ENCODE measurements at places on chromosomes 12 and 14.

DNA sequence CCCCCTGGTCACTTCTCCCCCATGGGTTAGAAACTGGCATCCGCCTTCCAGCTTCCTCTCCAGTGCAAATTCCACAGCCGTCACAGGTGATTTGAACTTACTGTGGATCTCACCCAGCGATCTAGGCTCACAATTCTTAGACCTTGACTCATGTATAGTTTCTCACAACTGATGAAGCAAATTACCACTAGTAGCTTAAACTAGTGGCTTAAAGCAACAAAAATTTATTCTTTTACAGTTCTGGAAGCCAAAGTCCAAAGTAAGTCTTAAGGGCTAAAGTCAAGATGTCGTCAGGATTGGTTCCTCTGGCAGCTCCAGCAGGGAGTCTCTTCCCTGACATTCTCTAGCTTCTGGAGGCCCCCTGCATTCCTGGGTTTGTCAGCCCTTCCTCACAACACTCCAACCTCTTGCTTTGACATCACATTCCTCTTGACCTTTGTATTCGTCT lies 117.4 kb downstream of the KTN1 start:
- DNase-seq = no peak

DNA sequence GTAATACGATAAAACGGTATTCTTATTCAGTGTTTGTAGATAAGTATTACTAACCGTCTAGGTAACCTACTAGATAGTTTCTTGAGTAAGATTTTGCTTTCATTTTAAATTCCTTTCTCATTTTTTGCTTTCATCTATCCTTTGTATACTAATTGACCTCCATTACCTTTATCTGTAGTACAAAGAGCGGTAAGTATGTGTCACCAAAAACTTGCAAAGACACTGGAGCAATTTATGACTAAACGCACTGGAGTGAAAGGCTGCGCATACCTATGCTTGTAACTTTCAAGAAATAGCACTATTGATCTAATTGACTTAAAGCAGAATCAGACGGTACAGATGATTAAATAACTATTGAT lies 1.7 kb downstream of the ARHGAP5 start:
- no peak for DNase-seq

DNA sequence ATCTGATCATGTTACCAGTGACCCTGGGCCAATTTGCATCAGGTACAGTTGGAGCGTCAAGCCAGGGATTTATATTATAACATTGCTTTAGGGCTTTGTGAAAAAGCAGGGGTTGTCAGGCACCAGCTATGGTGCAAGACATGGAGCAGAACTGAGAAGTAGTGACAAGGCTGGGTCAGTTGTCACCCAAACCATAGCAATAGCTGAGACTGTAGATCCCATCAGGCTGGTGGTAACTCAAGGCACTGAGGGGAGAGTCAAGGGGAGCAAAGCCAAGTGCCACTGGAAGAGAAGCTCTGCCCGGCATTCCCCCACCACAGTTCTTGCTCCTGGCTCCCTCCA lies 16.9 kb downstream of the BCL2L14 start:
- no peak for DNase-seq

GRCh38 chr12:89991807-89992590 lies 283.4 kb upstream of the ATP2B1 start:
- no peak for DNase-seq

- DNase-seq = no peak
Observed at GRCh38 chr14:42110167-42110566, 503.5 kb downstream of the LRFN5 start.

DNA sequence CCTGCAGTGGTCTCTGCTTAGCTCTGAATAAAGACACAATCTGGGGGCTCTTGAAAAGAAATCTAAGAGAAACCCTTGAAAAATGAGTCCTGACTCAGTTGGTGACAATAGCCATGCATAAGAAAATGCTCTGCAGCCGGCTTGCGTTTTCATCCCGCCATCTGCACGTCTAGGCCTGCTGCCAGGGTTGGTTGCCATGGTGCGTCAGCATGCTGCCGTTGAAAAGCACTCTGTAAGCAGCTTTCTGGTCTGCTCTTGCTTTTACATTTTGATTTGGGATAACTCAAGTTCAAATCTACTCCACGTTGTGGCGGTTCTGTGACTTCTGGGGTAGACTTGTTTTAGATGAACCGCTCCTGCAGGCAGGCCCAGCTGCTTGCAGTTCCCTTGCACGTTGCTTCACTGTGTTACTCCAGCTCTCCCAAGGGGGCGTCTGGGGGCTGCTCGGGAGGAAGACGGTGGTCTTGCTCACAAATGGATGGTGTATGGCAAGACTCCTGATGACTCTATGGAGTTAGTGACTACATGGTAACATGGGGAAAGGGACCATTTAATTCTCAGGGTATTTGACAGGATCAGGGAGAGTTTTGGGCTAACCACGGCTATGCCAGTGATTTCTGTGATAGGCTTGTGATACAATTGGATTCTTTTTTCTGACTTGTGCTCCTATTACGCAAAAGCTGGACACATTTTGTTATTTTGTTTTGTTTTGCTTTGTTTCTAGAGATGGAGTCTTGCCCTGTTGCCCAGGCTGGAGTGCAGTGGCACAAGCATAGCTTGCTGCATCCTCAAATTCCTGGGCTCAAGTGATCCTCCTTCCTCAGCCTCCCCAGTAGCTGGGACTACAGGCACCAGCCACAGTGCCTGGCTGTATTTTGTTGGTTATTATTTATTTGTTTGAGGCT lies 15.8 kb downstream of the WNT5B start:
- DNase-seq = no peak

DNA sequence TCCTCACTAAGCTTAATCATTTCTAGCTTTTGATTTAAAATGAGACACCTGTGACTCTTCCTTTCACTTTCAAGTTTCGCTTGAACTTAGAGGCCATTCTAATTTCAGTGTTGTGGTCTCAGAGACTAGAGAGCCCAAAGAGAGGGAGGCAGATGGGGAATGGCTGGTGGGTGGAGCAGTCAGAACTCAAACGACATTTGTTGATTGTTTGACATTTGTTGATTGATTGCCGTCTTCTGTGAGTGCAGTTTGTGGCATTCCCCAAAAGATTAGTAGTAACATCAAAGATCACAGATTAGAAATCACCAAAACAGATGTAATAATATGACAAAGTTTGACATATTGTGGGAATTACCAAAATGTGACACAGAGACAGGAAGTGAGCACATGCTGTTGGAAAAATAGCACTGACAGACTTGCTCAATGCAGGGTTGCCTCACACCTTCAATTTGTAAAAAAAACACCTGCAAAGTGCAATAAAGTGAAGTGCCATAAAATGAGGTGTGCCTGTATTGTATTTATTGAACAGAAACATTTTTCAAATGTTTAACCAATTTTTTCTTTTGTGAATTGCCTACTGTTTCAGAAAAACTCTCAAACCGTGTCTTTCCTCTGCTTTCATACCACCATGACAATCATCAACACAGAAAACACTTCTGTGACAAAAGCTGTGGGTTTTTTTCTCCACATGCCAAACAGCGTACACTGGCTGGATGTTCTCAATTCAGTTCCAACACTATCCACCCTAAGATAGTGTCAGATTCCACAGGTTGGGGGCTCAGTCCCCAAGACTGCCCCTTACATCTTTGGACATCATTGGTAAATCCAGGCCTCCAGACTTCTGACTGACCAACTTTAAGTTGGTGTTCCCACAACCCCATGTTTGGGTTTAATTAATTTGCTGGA lies 376.3 kb upstream of the RGS6 start:
- DNase-seq = peak; percentile 60

- DNase-seq = no peak
Observed at GRCh38 chr12:119208626-119209061, 29.9 kb downstream of the HSPB8 start.

DNA sequence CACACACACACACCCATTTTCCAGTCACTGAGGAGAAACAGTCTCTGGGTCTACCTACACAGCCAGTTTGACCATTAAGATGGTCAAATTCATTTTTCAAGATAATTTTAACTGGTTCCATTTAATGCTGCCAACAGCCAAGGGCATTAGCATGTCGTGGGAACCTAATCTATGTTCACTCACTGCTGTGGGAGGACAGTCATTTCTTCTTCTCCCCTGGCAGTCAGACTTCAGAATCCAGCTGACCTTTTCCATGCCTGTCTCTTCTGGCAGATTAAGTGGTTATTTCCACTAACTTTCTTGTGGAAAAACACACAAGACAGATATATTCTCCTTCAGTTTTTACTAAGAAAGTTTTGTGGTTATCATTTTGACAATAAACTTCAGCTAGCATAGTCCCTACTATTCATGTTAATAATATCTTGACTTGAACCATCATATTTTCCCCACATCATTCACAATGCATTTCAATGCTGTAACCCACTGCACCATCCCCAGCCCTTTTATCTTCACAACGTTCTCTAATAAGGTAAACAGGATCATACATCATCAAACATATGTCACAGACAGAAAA lies 82.2 kb downstream of the DAD1 start:
- no peak for DNase-seq

GRCh38 chr12:50806176-50806575 lies 36.5 kb upstream of the TMPRSS12 start:
- DNase-seq = no peak
